ENCODE measurements at places on chromosomes 7 and 10. TPM values are rescaled to one million over a fixed set of nuclear protein-coding genes. Genes with fewer than 3 reads are reported as not detected.
A peak's percentile ranks its signal among the peaks of the same experiment; 100 is the strongest.

DNA sequence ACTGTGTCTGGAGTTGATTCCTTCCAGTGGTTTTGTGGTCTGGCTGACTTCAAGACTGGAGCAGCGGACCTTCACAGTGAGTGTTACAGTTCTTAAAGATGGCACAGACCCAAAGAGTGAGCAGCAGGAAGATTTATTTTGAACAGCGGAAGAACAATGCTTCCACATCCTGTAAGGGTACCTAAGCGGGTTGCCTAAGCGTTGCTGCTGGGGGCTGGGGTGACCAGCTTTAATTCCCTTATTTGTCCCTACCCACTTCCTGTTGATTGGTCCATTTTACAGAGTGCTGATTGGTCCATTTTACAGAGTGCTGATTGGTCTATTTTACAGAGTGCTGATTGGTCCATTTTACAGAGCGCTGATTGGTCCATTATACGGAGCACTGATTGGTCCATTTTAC lies 13.2 kb downstream of the AKR1B15 start:
- no peak for DNase-seq

DNA sequence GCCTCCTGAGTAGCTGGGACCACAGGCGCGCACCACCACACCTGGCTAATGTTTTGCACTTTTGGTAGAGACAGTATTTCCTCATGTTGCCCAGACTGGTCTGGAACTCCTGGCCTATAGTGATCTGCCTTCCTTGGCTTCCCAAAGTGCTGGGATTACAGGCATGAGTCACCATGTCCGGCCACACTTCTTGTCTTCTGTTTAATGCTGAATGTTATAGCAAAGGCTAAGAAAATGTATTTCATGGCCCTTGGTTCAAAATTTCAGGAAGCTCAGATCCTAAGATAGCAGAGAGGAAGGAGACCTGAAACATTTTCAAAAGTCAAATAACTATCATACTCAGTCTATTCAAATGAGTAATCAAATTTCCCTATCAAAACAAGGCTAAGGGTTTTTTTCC lies 229.6 kb downstream of the BAMBI start:
- no peak for DNase-seq

- DNase-seq, result no peak
Measured at GRCh38 chr7:137642472-137642871, 204.3 kb downstream of the DGKI start.

GRCh38 chr10:99234041-99234790 lies 1.4 kb downstream of the HPSE2 start:
- peak; percentile 90 for DNase-seq

DNA sequence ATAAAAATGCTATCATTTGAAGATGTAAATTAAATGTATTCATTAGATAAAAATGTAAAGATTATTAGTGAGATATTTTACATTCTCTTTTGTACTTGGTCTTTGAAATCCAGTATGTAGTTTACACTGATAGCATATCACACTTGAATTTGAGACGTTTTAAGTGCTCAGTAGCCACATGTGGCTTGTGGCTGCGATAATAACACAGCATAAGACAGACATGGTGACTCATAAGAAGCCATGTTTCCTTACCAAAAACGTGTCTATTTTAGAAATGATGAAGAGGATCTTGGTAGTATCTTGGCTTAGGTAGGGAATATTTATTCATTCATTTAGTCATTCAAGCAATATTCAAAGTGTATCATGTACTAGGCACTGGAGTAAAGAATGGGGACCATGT lies 149.3 kb downstream of the POU6F2 start:
- no peak for DNase-seq

DNA sequence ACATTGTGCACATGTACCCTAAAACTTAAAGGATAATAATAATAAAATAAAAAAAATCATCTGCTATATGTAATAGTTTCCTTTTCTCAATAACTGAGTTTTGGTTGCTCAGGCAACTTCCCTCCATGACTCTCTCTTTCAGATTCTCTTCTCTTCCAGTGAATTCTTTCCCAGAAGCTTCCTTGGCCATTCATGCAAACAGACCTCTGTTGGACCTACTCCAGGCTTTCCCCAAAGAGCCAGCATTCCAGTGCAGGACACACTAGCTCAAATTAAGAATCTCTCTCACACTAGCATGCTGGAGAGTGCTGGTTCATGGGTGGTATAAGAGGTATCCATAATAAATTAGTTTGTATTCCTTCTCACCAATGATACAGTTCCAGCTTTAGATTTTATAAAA lies 31.0 kb upstream of the ZEB1 start:
- DNase-seq, result no peak

DNA sequence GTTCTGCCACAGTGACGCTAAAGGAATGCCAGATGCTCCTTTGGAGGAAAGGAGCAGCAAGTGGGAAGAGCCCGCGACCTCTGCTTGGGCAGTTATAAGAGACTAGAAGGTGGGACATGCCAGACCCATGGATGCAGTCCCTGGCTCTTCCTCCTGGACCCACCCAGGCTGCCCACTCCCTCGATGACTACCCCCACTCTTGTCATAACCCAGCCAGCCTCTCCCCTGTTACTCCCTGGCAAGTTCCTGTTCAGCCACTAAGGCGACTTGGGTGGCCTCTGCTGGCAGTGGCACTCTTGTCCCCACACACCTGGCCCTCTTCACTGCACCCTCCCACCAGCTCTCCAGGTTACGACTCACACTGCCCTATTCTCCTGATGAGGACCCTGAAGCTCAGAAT lies 33.5 kb downstream of the COL13A1 start:
- DNase-seq, result no peak

- no peak for DNase-seq
Measured at GRCh38 chr10:102580230-102580629, 64.0 kb upstream of the TRIM8 start.

GRCh38 chr7:37440738-37441385 lies 7.8 kb downstream of the ELMO1 start:
- DNase-seq, result no peak

- DNase-seq, result no peak
Measured at GRCh38 chr7:5477126-5477525, 53.5 kb upstream of the TNRC18 start.

DNA sequence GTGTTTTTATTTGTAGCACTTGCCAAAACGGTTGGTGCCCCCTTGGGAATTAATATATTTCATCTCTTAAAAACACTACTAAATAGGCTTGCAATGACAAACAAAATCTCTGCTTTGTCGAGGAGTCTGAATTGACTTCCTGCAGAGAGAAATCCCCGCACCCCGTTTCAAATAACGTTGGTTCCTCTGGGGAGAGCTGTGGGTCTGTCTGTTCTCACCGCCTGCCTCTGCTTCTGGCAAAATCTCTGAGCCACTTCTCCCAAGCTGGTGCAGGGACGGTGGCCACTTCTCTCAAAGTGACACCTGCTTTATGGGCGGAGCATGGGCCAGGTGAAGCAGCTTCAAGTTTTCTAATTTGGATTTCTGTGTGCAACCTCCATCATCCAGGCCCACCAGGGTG lies 186.3 kb upstream of the ADARB2 start:
- no peak for DNase-seq

DNA sequence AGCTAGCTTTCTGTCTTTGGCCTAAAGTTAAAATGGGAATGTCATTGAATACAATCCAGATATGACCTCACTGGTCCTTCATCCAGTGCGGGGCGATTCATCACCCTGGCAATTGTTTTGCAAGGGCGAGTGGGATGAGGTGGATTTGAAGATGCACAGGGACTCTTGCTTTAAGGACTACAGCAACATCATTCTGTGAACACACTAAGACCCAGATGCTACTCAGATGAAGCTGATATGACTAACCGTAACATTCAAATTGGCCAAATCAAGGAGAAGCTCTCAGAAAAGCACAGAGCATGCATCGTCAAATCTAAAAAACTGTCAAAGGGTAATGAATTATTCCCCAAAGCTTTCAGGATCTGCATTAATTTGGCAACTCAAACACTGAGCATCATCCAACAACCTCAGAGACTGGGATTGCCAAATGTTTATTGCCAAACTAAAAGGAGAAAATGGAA lies 12.8 kb downstream of the CPA1 start:
- peak; percentile 46 for DNase-seq

The SLC26A3 gene
- total RNA-seq, result not detected

The NFKB2 gene
- 44.7 TPM for total RNA-seq

The VWDE gene
- 0.09 TPM for total RNA-seq

The CYCS gene
- total RNA-seq, result 77.7 TPM

Measured in posterior vena cava (tissue), 2 donors.